AG09309 (cell line): ENCODE measurements at places on chromosomes 5 and 9.

- DNase-seq = no peak
Observed at GRCh38 chr5:172941067-172941516, 18.1 kb upstream of the RPL26L1 start.

- DNase-seq = no peak
Observed at GRCh38 chr5:92492908-92493307, 1088.1 kb downstream of the NR2F1-AS1 start.

- DNase-seq = peak; percentile 51
Observed at GRCh38 chr5:67030289-67031056, 166.1 kb downstream of the CD180 start.

DNA sequence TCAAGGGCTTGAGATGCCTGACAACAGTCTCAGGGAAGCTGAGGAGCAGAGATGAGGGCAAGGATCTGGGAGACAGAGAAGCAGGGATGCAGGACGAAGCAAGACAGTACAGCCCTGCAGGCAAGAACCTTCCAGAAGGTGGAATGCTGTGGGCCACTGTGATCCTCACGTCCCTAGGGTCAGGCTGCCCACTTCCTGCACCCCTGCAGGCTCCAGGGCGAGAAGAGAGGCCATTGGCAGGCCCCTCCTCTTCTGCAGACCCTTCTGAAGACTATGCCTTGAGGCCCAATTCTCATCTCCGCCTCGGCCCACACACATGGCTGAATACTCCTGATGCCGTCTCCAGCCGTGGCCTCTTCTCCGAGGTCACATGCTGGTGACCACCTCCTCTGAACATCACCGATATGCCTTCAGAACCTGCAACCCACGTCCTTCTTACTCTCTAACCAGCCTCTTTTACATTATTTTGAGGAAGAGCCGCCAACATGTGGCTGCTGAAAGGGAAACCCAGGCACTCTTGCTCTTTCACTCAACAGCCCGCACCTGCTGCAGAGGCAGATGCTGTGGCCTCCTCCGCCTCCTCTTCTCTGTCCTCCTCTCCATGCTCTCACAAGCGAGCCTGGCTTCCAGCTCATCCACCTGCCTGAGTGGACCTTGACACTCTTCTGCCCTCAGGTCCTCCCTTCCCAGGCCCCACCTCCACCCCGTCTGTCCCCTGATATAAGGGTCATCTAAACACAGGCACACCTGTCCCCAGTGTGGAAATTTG lies 181.5 kb downstream of the IRX2 start:
- DNase-seq = no peak

- peak; percentile 56 for DNase-seq
Observed at GRCh38 chr9:91037511-91038482, 236.2 kb downstream of the SYK start.

- no peak for DNase-seq
Observed at GRCh38 chr5:92147266-92147665, 764.1 kb upstream of the ARRDC3 start.
